Stimulated activated effector memory CD8-positive, alpha-beta T cell treated with anti-CD3 and anti-CD28 coated beads, Interleukin-12 subunit alpha, Interleukin-12 subunit beta, amount 100 ng/mL, for 72 hours (primary cell): ENCODE measurements at places on chromosomes 7 and 10.

DNA sequence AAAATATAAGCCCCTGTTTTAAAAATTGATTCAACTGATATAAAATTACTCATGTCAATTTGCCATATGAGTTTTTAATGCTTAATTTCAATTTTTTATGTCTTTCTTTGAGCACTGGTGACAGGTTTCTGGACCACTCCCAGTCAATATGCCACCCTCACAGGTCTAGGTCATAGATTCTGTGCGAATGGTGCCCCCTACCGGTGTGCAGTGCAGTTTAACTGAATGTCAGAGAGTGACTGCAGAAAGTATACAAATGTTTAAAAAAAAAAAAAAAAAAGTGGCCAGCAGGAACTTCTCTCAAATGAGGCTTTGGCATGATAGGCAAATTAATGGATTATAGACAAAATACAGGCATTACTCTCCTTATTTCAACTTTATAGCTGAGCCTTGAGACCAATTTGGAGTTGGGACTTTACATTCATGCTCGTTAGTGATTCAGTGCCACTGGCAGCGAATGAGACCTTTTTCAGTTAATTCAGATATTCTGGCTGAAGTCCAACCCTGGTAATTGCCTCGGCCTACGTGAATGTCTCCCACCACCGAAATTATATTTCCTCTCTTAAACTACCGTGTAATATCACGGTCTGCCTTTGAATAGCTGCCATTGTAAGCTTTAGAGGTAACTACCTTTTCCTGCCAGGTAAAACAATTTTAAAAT, 427.6 kb downstream of the PHTF2 start:
- peak; percentile 52 for DNase-seq

- DNase-seq: no peak
These were observed 20.8 kb downstream of the EZH2 start for GRCh38 chr7:148863324-148863723.

GRCh38 chr7:143002106-143002505, 24.8 kb downstream of the OR9A2 start:
- DNase-seq: no peak

DNA sequence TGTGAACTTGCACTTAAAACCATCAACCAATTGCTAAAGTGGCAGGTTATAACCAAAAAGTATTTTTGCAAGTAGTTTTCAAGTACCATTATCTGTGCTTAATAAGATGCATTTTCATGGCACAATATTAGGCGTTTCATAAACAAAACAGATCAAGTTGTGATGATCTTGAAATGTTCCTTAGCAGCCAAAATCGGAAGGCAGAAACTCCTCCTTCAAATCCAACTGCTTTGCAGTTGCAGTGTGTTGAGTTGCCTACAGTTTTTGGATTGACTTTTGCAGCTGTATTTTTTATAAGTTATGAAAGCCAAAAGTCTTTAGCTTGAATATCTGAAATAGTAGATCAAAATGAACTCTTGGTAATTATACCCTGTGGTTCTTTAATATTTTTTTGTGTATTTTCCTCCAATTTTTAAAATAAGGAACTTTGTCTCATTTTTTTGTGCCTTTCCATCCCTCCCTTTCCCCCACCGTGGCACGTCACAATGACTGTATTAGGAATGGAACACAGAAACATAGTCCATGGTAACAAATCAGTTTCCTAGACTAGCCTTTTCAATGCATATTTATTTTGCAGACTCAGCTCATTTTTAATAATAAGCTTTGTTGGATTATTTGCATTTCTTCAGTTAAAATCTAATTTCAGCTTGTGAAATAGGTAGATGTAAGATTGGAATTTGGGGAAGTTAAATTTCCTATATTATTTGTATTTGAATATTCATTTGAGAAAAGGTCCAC, 80.8 kb downstream of the ADD3 start:
- no peak for DNase-seq

DNA sequence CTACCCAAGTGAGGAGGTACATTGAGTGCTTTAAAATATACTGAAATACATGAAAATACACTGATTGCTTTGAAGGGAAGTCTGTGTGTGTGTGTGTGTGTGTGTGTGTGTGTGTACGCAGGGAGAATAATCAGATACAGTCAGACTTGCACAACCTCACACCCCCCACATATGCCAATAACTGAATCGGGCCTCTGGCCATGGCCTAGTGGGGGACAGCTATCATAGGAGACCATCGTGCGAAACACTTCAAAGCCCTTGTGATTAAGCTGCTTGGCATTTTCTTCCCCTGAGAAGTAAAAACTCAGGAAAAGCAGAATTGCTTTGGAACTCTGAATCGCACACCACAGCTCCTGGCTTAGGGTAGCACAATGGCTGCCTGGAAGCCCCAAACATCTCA, 135.1 kb downstream of the C10orf105 start:
- no peak for DNase-seq

GRCh38 chr7:141640239-141640840, 61.6 kb downstream of the DENND11 start:
- DNase-seq: no peak

- no peak for DNase-seq
These were observed 126.4 kb upstream of the GHITM start for GRCh38 chr10:84012831-84013458.

DNA sequence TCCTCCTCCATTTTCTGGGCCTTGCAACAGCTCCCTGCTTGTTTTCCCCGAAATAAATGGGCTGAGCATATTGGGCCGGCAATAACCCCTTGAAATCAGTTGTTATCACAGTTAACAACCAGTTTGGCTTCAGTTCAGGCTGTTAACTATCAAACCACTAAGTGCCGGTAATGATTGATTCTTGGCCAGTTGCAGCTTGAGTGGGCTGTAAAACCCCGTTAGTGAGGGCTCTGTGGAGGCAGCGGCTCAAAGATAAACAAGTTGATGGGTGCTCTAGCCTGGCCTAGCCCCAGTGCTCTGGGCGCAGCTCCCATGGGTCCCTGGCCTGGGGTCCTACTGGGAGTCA, 8.3 kb downstream of the FGF8 start:
- no peak for DNase-seq

- no peak for DNase-seq
These were observed 887.4 kb downstream of the REEP3 start for GRCh38 chr10:64408391-64409183.

DNA sequence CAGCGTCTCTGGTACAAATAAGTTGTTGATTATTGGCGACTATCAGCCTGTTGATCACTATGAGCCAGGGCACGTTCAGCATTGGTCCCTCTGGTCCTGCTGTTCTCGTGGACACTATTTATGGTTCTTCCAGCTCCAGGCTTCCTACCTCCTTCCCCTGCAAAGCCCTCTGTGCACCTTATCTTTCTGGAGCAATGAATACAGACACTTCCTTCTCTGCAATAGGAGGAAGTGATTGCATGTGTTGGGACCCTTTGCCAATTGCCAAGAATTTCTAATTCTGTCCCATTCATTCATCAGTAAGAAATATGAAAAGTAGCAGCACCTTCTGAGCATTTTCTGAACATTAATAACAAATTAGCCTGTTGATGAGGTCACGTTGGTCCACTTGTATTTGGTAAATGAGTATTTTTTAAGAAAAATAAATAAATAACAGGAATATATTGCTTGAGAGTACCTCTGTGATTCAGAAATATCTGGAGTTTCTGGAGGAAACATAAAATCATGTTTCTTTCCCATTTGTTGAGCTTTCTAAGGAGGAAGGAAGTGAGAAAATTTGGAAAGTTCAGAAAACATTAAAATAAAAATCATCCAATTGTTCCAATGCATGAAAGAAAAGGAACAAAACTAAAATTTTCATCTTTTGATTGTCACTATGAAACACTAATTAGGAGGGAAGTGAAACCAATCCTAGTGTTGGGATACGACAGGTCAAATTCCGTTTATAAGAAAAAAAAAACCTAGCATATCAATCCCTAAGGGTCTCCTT, 259.1 kb upstream of the KLF6 start:
- no peak for DNase-seq

- no peak for DNase-seq
These were observed 4.4 kb downstream of the BMPER start for GRCh38 chr7:33909755-33910154.

- no peak for DNase-seq
These were observed 115.5 kb upstream of the GNAI1 start for GRCh38 chr7:80018941-80019808.

DNA sequence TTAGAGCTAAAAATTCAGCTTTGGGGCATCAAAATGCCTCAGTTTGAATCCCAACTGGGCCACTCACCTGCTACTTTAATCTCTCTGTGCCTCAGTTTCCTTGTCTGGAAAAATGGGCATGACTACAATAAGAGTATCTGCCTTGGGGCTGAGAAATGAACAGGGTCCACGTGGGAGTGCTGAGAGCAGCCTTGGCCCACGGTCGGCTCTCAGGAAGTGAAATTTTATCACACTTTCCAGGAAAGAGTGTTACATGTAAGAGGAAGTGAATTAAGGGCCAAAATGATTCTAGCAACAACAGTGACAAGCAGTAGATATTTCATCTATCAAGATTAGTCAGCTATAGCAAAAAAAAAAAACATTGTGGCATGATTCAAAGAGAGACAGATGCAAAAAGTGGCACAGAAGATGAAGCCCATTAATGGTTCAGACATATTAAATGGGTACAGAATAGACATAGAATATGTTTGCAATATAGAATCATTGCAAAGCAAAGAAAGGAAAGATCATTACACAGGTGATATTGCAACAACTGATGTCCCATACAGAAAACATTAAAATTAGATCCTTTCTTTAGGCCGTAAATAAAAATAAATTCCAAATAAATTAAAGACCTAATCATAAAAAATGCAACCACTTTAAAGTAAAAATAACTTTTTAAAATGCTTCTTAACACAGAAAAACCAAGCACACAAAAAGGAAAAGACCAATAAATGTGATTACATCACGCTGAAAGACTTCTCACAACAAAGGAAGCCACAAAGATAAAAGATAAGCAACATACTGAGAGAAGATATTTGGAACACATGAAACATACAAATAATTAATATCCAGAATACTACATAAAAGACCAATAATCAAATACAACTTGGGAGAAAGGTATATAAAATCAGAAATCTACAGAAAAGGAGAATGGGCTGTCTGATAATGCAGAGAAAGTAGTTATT, 4.3 kb downstream of the TMEM273 start:
- peak; percentile 79 for DNase-seq

DNA sequence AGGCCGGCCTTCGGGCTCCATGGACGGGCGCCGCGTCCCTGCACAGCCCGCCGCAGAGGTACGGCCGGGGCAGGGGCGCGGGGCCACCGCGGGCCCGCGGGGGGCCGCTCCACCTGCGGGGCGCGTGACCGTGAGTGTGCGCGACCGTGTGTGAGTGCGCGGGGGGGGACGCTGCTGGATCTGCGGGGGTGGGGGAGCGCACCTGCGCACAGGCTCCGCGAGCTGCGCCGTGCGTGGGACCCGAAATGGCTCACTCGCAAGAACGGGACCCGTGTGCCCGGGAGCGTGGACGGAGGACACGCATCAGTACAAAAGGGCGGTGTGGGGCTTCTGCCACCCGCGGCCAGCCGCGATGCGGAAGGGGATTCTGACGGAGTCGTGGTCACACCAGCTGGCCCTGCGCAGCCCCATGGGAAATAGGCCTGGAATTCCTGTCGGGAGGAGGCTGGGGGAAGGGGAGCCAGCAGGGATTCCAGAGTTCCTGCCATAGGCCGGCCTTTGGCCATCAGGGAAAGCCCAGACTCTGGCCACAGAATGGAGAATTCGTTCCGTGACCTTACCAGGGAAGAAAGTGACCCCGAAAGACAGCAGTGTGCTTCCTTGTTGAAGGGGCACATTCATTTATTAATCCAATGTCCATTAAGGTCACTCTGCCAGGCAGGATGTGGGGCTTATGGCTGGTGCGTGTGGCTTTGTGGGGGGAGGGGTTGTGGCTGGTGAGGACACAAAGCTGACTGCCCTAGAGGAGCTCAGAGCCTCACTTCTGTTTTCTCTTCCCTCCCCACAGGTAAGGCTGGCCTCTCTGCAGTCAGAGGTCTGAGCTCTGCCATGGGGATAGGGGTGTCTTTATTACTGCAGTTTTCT, 494 bp downstream of the REPIN1 start:
- DNase-seq: no peak

DNA sequence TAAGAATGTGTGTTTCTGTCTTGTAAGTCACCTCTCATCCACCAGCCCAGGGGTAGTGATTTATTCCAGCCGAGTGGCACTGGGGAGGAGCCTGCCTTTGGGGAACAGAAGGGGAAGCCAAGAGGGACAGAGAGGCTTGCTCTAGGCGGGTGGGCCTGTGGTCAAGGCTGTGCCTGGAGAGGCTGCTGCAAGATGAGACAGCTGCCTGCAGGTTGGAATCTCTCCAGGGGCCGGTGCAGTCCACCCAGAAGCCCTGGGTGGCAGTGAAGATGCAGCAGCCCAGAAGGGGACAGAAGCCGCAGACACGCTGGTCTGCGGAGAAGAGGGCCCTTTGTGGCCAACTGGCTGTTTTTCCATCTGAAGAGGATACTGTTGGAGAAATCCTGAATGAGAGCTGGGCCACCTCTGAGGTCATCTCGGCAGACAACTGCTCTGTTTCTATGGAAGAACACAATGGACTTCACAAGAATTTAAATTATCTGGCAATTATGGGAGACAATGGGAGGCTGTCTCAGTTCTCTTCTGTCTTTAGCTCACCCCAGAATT, 175.7 kb downstream of the GFRA1 start:
- no peak for DNase-seq

DNA sequence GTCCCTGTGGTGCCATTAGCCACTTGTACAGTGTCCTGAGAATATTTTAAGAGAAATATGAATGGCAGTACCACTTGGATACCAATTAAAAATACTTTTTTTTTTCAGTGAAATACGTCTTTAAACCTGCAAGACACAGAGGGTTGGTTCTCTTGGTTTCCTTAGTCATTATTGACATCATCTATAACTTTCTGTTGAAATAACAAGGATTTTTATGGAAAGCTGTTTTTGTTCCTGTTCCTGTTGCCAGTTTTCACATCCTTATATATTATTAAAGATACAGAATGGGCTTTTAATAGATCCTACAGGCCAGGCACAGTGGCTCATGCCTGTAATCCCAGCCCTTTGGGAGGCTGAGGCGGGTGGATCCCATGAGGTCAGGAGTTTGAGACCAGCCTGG, 579.9 kb downstream of the AUTS2 start:
- no peak for DNase-seq

DNA sequence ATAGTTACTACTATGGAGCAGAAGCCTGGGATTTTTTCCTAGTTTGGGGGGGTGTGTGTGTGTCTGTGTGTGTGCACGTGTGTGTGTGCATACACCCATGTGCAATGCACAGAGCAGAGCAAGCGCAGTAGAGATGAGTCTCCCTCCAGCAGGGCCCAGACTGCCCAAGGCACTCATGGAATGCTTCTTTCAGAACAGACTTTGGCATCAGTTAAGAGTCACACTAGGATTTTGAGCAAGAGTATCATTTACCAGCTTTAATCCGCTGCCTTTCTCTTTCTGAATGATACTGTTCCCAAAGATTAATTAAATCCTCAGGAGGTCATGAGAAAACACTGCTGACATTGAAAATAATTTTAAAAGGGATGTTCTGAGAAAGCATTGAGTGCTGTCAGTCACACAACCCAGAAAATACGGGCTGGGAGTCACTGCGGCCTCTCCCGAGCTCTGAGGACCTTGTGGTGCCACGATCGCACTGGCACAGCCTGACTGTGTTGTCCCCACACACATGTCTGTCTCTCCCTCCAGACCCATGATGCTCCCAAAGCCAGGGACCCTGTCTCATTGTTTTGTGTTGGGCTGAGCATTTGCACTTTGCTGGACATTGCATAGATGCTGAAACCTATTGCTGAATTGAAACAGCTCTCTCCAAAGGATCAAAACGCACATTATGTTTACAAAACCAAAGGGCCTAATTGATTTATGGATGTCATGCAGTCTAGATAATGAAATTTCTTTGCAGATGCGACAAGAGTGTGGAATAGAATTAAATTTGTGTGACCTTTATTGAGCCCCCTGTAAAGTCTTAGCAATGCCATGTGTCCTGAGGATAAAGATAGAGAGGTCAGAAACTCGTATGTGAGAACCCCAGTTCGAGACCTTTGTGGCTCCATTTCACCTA, 54.7 kb upstream of the FIGNL1 start:
- DNase-seq: no peak
